ENCODE measurements at places on chromosomes 6 and 20. TPM values are rescaled to one million over a fixed set of nuclear protein-coding genes. Genes with fewer than 3 reads are reported as not detected.

DNA sequence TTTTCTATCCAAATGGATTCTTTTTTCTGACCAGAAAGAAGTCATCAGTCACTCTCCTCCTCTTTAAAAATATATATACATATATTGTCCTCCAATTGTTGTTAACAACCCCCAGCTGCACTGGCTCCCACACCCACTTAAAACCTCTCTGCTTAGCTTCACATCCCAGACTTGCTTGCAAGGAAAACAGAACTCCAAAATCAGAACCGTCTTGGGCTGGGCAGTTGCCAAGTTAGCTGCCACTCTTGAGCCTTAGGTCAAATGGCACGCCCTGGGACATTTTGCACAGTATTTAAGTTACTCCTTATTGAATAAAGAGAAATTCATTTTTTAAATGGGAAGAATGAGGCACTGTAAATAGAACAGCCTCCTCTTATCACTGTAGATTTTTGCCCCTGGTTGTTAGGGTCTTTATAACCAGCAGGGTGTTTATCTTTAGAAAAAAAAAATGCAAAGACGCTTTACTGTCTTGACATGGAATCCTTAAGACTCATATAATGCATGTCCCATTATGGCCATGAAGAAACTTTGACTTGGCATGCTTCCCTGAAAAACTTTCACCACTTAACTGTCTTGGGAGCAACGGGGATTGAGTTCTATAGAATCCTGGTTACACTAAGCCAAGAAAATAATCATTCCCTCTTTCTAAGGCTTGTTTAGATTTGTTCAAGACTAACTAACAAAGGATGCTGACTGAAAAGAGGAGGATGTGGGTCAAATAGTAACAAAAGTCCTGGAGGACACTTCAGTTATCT is 204.5 kb downstream of the ISM1 start:
- no peak for DNase-seq

DNA sequence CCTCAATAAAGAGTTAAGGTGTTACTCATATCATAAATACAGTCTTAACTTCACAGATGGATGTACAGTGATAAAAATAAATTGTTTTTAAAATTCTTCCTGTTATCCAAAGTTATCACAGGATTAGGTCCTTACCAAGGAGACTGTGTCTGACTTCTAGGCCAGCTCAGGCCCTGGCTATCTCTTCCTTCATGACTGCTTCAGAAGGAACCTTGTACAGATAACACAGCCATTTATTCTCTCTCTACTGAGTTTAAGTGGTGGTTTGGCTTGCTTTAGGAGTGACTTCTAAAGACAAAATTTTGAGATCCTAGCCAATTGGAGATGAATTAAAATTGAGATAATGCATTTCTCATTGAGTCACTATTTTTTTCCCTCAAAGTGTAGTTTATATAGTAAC is 40.8 kb upstream of the RNF182 start:
- DNase-seq = no peak

- DNase-seq = no peak
Measured at GRCh38 chr6:131001945-131002660, 60.9 kb downstream of the EPB41L2 start.

DNA sequence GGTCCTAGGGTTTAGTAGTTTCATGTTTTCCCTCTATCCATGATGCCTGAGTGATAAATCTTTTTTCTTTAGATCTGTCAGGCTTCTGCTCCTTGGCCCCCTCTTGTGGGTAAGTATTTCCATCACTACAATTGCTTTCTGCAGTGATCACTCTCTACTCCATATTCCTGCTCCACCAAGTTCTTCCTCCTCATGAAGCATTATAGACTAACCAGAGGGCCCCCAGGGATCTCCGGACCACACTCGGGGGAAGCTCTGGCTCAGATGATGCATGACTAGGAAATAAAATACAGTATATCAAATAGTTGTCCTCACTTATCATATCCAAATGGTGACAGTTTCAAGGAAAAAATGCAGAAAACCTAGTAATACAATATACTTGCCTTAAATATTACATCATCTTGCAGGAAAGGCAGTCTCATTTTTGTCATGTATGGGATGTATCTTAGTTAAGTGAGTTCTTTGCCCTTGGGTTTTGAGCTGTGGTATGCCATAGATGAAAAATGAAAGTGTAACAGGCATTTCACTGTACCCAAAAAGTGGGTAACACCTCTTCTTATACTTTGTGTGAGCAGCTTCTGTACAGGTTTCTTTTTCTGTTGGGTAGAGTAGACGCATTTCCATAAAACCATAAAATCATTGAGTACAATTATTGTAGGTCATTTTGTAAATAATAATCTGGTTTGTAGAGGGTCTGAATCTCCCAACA is 200.9 kb upstream of the EYA4 start:
- DNase-seq = peak; percentile 27

The OVOL2 gene
- total RNA-seq = 2.0 TPM

All from MCF 10A (cell line).